Activated naive CD8-positive, alpha-beta T cell treated with anti-CD3 and anti-CD28 coated beads, Interleukin-2, amount 10 ng/mL, durations not matched to agents 7 days and 5 days (primary cell): ENCODE measurements at places on chromosomes 5 and 9. TPM values are rescaled to one million over a fixed set of nuclear protein-coding genes. Genes with fewer than 3 reads are reported as not detected.

The SPAAR gene
- total RNA-seq: not detected

- H3K4me1 ChIP-seq: peaks cover 1% of the 10 kb centered on the region
- no peak for DNase-seq
- H3K27ac ChIP-seq: no peak overlapping the region
- no peak overlapping the region for H3K4me3 ChIP-seq
- no peaks in the 10 kb centered on the region for H3K36me3 ChIP-seq
Measured at GRCh38 chr5:142740474-142741242, 29.5 kb upstream of the ARHGAP26 start.

The FGF1 gene
- total RNA-seq: not detected

The SPATA31C1 gene
- total RNA-seq: not detected

The NUTM2G gene
- total RNA-seq: not detected

- no peaks in the 10 kb centered on the region for H3K4me1 ChIP-seq
- peaks cover 20% of the 10 kb centered on the region for H3K27me3 ChIP-seq
- H3K27ac ChIP-seq: no peak overlapping the region
Measured at GRCh38 chr5:2039180-2039531, 156.4 kb upstream of the IRX4 start.

DNA sequence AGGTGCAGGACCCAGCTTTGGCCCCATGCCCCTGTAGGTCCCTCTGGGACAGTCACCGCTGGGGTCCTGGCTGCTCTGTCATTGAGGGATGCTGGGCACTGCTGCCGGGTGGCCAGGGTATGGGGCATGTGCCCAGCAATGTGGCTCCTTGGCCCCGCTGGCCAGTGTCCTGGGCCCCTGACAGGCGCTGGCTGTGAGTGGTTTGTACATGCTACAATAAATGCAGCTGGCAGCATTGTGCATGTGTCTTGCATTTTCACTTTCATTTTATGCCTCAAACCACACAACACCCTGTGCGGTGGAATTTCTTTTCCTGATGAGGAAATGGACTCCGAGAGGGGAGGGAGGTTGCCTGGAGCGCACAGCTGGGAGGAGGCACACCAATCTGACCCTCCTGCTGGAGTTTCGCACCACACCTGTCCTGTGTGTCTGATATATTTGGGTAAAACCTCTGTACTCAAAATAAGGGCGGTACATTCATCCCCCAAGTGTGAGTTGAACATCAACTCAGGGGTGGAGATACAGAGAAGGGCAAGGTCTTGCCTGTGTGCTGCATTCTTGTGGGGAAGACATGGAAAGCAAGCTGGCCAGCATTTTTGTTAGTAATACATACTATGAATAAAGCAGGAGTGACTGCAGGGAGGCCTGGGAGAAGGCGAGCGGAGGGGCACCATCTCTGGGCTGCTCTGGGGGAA, 11.7 kb downstream of the TSPAN17 start:
- peaks cover 2% of the 10 kb centered on the region for H3K36me3 ChIP-seq
- peak; percentile 54 for DNase-seq
- H3K27ac ChIP-seq: peak overlapping the region; percentile 64
- H3K4me1 ChIP-seq: peaks cover 27% of the 10 kb centered on the region

GRCh38 chr9:76595645-76596044, 136.7 kb downstream of the GCNT1 start:
- no peak for DNase-seq
- H3K36me3 ChIP-seq: no peaks in the 10 kb centered on the region
- H3K27ac ChIP-seq: no peak overlapping the region
- H3K4me1 ChIP-seq: peaks cover 4% of the 10 kb centered on the region

The GLRA1 gene
- not detected for total RNA-seq

The PRRX2 gene
- not detected for total RNA-seq

The ZER1 gene
- total RNA-seq: 27.1 TPM

The PCDHA11 gene
- not detected for total RNA-seq

The SPATA31E1 gene
- total RNA-seq: not detected

GRCh38 chr5:179407191-179408175, 62.2 kb upstream of the ADAMTS2 start:
- H3K27me3 ChIP-seq: no peaks in the 10 kb centered on the region
- no peak overlapping the region for H3K4me3 ChIP-seq
- no peak overlapping the region for H3K27ac ChIP-seq
- H3K4me1 ChIP-seq: no peaks in the 10 kb centered on the region
- no peak for DNase-seq
- no peaks in the 10 kb centered on the region for H3K36me3 ChIP-seq

The TSLP gene
- 0.58 TPM for total RNA-seq

DNA sequence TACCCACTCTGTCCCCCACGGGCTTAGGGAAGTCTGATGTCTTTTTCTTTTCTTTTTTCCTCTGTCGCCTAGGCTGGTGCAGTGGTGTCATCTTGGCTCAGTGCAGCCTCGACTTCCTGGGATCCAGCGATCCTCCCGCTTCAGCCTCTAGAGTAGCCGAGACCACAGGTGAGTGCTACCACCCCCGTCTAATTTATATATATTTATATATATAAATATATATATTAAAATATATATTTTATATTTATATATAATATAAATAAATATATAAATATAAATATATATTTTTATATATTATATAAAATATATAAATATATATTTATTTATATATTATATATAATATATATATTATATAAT, 3.3 kb upstream of the ANXA2R start:
- H3K27me3 ChIP-seq: no peaks in the 10 kb centered on the region
- H3K4me1 ChIP-seq: peaks cover 24% of the 10 kb centered on the region
- DNase-seq: no peak

DNA sequence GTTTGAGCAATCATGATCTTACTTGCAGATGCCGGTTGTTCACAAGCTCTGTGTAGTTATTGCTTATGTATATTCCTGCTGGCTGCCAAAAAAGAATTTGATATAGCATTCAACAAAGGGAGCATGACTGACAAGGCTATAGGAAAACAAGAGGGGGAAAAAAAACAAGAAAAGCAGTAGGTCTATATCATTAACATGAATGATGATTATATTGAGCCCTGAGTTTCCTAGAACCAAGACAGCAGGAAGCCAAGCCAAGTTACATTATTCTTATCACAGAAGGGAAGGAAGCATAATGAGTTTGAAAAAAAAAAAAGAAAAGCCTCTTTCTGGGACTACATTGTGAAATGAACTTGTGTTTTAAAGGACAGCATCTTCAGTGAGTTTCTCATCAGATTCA, 41.0 kb downstream of the TSTD2 start:
- no peak for DNase-seq
- H3K4me1 ChIP-seq: peaks cover 3% of the 10 kb centered on the region
- H3K27me3 ChIP-seq: peaks cover 6% of the 10 kb centered on the region
- H3K27ac ChIP-seq: no peak overlapping the region
- no peak overlapping the region for H3K4me3 ChIP-seq
- H3K36me3 ChIP-seq: no peaks in the 10 kb centered on the region
